ENCODE measurements at places on chromosomes 4 and X.

- DNase-seq: no peak
Observed at GRCh38 chrX:155968791-155969190, 28.7 kb upstream of the IL9R start.

DNA sequence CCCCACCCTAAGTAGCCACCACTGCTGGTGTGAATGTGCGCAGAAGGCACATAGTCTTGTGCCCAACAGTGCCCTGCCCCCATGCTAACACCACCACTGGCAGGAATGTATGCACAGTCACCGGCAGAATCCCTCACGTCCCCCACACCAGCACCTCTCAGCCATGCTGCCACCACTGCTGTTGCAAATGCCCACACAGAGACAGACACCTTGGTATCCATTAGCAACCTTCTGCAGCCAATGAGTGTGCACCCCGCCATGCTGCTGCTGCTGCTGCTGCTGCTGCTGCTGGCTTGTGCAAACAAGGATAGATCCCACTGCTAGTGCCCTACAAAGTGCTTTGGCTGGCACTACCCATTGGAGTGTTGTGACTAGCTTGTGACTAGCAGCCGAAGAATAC is 52.4 kb upstream of the MMAA start:
- no peak for DNase-seq

DNA sequence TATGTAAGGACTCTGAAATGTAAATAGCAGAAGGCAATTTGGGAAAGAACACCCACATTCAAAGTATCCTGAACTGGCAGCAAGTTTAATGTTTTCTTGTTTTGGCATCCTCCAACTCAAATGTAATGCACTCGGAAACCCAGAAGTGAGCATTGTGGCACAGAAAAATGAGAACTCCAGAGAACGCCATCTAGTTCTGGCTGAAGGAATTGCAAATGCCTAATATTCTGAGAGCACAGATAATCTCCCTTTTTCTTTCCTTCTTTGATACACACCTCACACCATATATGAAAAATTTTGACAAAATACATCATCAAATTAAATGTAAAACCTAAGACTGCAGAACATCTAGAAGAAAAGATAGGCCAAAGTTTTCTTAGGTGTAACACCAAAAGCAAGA is 52.1 kb downstream of the PWWP3B start:
- no peak for DNase-seq

- no peak for DNase-seq
Observed at GRCh38 chr4:8719421-8719820, 126.9 kb downstream of the CPZ start.

- no peak for DNase-seq
Observed at GRCh38 chr4:166078383-166078782, 205.3 kb downstream of the TLL1 start.

DNA sequence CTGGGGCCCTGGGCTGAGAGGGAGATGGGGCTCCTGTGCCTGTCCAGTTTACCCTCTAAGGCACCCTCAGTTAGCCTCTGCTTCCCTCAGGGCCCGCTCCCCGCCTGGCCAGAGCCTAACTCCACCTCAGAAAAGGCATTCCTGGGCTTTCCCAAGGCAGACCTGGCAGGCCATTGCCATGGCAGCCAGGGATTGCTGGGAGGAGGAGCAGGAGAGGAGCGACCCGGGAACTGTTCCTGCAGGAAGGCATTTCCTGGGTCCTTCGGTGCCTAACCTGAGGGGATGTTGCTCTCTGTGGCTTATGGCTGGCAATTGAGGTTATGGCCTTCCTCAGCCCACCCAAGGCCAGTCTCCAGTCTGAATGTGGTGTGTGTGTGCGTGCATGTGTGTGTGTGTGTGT is 131.3 kb downstream of the PJA1 start:
- no peak for DNase-seq

DNA sequence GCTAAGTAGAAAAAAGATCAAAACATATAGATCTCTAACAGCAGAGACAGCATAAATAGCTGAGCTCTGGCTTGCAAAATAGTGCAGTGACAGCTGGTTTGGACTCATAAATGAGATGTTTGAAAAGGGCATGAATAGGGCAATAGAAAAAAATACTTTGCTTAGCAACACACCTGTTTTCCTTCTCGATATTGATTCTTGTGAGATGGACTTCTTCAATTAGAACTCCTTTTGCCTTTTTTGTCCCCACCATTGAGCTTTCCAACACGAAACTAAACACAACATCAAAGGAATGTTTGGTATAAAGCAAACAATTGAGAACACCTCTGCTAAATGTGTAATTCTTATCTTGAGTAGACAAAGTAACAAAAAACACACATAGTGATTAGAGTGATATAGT is 726.3 kb downstream of the RAPGEF2 start:
- no peak for DNase-seq

- no peak for DNase-seq
Observed at GRCh38 chr4:181597766-181598165, 645.4 kb upstream of the TENM3 start.

DNA sequence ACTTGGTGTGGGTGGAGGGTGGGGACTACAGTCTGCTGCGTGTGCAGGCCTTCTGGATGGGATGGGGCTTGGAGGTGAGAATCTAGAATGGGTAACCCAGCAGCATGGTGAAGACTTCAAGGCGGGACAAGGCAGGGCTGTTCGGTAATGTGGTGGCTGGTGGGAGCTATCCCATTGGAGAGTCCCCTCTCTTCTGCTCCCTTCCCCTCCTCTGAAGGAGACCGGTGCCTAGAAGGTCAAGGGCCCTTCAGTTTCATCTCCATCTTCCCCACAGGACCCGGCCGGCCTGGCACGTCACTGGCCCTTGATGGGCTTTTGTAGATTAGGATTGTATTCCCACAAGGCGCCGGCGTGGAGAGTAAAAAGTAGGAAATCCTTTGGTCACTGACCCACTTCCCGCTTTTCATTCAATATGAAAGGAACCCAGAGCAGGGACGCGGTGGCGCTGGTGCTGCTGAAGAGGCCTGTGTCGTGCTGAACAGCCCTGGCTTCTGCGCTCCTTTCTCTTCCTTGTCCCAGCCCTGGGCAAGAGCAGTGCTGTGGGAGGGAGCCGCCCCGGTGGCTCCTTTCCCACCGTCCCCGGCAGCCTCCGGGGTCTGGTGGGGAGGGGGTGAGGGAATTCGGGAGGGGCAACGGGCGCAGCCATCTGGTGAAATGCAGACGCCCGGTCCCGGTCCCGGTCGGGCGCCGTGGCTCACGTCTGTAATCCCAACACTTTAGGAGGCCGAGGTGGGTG is 7.3 kb upstream of the HMGB3 start:
- no peak for DNase-seq

GRCh38 chr4:127604949-127605709 is 27.6 kb upstream of the INTU start:
- no peak for DNase-seq

- DNase-seq: no peak
Observed at GRCh38 chr4:54230484-54231418, 1.7 kb downstream of the PDGFRA start.
